ENCODE measurements at places on chromosomes 2 and 18. TPM values are rescaled to one million over a fixed set of nuclear protein-coding genes. Genes with fewer than 3 reads are reported as not detected.

Gene ARHGAP25
- 14.7 TPM for total RNA-seq

Gene MCEE
- 26.3 TPM for total RNA-seq

Gene CLEC4F
- total RNA-seq = 1.2 TPM

Gene SPDYA
- total RNA-seq = 2.5 TPM

Gene SCN2A
- 0.29 TPM for total RNA-seq

Gene DNAJC10
- 128 TPM for total RNA-seq

Gene PPP3R1
- 57.7 TPM for total RNA-seq

DNA sequence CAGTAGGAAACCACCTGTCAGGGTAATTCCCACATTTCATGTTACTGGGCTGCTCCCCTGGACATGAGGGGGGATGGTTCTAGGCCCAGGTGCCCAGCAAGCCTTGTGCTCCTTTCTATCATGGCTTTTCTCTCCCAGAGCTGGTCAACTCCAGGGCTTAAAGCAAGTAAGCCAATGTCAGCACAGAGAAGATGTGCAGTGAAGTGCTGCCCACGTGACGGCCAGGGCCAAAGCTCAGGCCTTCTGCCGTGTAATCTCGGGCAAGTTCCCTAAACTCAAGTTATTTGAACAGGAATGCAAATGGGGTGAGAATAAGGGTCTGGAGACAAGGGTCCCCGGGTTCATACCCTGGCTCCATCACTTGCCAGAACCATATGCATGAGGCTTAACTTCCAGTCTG, 16.5 kb downstream of the SFXN5 start:
- no peak for DNase-seq

- no peak for DNase-seq
Measured at GRCh38 chr18:39494211-39494896, 1928.8 kb upstream of the CELF4 start.

- no peak for DNase-seq
Measured at GRCh38 chr2:38057651-38058410, 18.1 kb downstream of the CYP1B1 start.

DNA sequence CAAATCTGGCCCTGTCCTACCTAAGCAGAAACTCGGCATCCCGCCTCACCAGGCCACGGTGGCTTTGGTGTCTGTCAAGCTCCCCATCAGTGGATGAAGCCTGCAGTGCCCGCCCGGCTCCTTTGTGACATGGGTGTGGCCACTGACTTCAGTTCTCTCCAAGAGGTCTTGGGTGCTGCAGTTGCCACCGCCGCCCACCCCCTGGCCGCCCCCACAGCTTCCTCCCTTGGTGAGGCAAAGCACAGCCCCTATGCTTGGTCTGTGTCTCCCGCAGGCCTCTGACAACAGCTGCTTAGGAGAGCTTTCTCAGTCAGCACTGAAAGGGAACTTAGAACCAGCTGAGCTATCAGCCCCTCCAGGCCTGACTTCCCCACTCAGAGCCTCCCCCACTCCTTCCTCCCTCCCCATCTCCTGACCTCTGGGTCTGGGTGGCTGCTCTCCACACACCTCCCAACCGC, 22.9 kb upstream of the GPR55 start:
- DNase-seq = no peak

DNA sequence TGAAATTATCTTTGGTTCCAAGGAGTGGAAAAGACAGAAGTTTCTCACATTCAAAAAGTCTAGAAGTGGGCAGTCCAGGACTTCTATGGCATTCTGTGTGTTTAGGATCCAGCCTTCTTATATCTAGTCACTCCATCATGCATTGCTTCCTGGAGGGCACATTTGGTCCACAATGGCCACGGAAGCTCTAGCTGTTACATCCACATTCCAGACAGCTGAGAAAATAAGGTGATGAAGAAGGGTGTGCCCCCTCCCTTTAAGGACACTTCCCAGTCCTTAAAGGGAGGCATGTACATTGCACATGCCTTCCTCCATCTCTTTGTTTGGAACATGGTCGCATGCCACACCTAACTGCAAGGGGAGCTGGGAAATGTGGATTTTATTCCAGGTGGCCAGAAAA, 59.9 kb upstream of the BZW1 start:
- DNase-seq = no peak

GRCh38 chr2:30664761-30665358, 142.4 kb downstream of the CAPN13 start:
- DNase-seq = peak; percentile 24

DNA sequence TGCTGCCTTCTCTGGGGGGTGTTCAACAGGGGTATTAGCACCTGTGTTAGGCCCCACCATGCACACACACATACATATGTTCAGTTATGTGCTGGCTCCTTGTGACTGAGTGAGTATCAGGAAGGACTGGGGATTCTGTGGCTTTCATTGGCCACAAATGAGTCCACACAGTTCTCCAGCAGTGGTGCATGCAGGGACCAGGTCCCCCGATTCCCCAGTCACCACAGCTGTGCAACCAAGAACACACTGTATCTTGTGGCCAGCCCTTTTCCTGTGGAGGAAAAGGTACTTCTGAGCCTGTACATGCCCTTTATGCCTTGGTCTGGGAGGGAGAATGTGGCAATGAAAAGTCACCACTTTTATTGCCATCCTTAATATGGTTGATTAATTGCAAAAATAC, 74.9 kb upstream of the KLF7 start:
- DNase-seq = no peak

- no peak for DNase-seq
Measured at GRCh38 chr2:21658907-21659477, 535.2 kb downstream of the TDRD15 start.

GRCh38 chr2:144824306-144825080, 304.6 kb upstream of the ZEB2 start:
- no peak for DNase-seq

- DNase-seq = no peak
Measured at GRCh38 chr18:67913040-67913439, 396.5 kb upstream of the DSEL start.

- no peak for DNase-seq
Measured at GRCh38 chr2:39948016-39948719, 169.1 kb upstream of the THUMPD2 start.

- DNase-seq = no peak
Measured at GRCh38 chr2:220152281-220152935, 525.0 kb downstream of the SLC4A3 start.

- no peak for DNase-seq
Measured at GRCh38 chr2:3293221-3293620, 84.4 kb downstream of the EIPR1 start.

DNA sequence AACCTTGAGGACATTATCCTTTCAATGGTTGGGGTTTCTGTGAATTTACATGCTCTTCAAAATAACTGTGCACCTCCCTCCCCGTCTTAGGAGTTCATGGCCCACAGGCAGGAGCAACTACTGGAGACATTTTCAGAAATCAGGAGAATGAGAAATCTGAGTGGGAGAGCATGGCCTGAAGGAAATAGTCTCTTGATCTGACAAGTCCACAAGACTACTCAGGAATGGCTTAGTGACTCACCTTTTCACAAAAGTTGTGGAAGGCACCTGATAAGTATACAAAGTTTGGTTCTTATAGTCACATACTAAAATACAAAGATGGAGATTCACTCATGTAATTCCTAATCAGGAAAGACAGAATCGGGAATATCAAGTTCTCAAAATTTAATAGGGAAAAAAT, 83.6 kb upstream of the NCKAP5 start:
- DNase-seq = no peak

- peak; percentile 71 for DNase-seq
Measured at GRCh38 chr2:173997269-173997668, 32.1 kb upstream of the SP3 start.

DNA sequence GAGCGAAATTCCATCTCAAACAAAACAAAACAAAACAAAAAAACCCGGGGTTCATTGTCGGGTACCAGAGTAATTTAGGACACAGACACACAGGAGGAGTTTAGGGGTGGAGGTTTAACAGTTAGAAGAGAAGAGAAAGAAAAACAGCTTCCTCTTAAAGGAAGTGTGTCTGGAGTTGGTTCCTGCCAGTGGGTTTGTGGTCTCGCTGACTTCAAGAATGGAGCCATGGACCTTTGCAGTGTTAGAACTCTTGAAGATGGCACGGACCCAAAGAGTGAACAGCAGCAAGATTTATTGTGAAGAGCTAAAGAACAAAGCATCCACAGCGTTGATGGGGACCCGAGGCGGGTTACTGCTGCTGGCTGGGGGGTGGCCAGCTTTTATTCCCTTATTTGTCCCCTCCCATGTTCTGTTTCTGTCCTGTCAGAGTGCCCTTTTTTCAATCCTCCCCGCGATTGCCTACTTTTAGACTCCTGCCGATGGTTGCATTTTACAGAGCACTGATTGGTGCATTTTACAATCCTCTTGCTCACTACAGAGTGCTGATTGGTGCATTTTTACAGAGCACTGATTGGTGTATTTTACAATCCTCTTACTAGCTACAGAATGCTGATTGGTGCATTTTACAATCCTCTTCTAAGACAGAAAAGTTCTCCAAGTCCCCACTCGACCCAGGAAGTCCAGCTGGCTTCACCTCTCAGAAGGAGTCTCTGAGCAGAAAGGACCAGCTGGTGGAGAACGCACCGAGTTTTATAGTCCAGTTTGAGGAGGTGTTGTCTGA, 28.7 kb upstream of the ATP8B1 start:
- DNase-seq = no peak

DNA sequence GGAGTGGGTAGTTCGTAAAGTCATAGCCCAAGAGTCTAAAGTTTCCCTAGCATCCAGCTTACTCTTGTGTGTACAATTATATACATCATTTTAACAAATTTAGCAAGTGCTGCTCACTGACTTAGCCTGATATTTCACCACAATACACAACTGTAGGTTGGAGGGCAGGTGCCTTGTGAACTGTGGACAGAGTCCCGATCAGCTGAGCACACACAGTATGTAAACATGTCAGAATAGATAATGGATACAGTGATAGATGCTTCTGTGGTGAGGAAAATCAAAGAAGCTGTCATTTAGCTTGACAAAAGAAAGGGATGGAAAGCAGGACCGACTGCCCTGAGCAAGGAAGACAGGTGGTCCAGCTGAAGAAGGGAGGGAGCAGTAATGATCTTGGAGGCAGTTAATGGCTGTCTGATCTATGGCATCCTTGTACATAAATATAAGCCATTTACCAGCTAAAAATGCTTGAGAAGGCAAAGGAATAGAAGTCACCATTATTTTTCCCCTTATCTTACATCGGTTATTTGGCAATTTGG, 372.8 kb upstream of the UBE2E3 start:
- DNase-seq = no peak

- DNase-seq = no peak
Measured at GRCh38 chr2:72325592-72326422, 178.1 kb upstream of the CYP26B1 start.

- DNase-seq = no peak
Measured at GRCh38 chr18:69725009-69725408, 222.7 kb downstream of the CD226 start.
